ENCODE measurements at places on chromosomes 12 and 14.

DNA sequence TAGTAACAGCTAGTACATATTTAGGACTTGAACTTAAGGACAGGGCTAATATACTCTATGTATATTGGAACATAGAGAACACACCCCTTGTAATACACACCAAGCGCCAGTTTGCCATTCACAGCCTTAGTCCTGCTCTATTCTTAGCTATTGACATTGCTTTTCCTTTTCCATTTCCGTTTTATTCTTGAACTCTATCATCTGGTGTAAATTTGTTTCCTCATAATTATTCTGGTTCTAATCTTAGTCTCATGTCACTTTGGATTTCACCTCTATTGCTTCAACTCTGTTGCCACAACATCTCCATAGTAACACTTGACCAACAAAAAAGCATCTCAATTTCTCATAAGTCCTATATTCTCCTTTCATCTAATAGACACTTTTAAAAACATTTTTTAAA lies 225.7 kb downstream of the PHLDA1 start:
- DNase-seq, result no peak

- no peak for DNase-seq
Observed at GRCh38 chr14:84025106-84026012, 1504.6 kb upstream of the FLRT2 start.

GRCh38 chr12:81034926-81035325 lies 43.0 kb upstream of the ACSS3 start:
- no peak for DNase-seq

- no peak for DNase-seq
Observed at GRCh38 chr14:89411976-89412375, 5.1 kb downstream of the FOXN3 start.

Data from cerebellar cortex (tissue), 1 donor.